ENCODE measurements at places on chromosomes 13 and 19. TPM values are rescaled to one million over a fixed set of nuclear protein-coding genes. Genes with fewer than 3 reads are reported as not detected.

DNA sequence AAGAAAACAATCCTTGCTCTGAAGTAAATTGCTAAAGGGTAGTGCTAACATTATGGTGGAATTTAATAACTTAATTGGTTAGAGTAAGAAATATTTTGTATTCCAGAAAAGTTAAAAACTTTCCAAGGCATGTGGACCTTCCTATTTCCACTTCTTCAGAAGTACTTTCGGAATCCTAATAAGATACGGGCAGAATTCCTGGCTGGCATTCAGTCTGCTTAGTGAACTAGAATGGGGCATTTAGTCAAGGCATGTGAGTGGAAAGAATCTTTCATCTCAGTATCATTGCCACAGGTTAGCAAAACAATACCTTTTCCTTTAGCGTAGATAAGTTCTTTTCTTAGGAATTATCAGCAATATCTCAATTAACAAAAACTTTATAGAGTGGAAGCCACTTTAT lies 85.1 kb downstream of the TNFRSF19 start:
- no peak for DNase-seq

- DNase-seq, result no peak
These were observed 143.9 kb upstream of the TSC22D1 start for GRCh38 chr13:44719857-44720671.

DNA sequence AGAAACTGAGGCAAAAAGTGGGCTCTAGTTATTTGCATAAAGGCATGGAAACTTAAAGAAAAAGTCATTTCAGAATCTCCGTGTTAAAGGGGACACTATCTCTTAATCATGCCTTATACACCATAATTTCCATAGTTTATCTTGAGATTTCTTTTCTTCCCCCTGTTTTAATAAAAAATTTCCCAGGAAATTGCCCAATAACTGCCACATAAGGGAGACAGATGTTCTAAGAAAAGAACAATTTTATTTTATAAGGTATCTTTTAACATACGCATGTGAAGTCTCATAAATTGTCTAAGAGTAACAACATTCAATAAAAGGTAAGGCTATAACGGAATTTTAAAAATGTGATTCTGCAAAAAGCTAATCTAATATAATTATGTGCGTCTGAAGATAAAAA lies 371.3 kb downstream of the IRS2 start:
- no peak for DNase-seq

DNA sequence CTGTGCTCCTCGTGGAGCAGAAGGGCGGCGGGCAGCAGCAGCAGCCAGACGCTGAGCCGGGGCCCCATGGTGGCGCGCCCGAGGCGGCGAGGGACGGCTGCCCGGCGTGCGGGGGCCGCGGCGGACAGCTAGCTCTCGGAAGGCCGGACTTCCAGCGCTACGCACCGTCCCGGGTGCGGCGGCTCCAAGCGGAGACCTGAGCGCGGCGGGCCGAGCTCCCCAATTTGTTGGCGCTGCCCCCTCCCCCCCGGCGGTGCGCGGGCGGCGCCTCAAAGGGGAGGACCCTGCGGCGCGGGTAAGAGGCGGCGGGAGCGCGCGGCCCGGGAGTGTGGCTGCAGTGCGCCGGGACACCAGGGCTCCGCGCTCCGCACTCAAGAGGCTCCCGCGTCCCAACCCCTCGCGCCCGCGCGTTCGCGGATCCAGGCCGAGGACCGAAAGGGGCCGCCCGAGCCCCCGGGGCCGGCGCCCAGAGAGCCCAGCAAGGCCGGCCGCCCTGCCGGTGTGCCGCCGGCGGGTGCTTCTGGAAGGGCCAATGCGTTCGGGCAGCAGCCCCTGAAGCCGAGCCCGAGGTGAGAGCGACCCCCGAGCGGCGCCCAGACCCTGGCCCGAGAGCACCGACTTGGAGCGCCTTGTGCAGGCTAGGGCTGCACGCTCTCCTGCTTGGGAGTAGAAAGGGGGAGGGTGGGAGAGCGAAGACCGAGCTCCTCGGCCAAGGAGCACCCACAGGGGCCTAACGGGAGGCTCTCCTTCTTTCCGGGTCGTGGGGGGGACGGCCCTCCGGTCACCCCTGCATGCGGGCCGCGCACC lies at the start of the genes COL4A1 and COL4A2:
Gene COL4A1, minus strand, starts transcription at position 198 of the 807 bp plus-strand sequence. Its CDS starts 130 bp downstream, at position 68.
Gene COL4A2, plus strand, starts transcription at position 325 of the 807 bp plus-strand sequence. CDS start 620 bp downstream, outside the sequence.
- peak; percentile 83 for DNase-seq

DNA sequence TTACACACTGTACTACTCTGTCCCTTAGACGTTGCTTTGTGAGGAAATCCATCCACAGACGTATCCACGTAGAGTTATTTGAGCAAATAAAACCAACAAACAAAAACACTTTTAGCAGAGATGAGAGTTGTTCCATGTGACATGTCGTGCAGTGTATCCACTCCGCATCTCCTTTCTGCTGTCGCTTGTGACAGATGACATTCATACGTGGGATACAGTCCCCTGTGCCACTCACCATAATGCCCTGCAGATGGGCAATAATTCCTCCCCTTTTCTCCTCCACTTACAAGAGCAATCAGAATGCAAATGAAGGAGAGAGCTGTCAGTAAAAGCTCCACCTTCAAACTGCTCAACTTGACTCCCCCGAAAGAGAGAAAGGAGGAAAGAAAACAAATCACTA lies 26.0 kb downstream of the IRS2 start:
- no peak for DNase-seq

DNA sequence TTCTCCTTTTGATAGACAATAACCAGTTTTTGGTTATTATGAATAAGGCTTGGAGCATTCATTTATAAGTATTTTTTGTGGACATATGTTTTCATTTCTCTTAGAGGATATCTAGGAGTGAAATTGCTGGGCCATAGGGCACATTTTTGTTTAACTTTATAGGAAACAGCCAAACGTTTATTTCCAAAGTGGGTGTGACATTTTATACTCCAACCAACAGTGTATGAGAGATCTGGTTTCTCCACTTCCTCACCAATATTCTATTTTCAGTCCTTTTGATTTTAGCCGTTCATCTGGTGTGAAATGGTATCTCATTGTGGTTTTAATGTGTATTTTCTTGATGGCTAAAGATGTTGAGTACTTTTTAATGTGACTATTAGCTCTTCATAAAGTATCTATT lies 21.9 kb downstream of the TDRD3 start:
- no peak for DNase-seq

DNA sequence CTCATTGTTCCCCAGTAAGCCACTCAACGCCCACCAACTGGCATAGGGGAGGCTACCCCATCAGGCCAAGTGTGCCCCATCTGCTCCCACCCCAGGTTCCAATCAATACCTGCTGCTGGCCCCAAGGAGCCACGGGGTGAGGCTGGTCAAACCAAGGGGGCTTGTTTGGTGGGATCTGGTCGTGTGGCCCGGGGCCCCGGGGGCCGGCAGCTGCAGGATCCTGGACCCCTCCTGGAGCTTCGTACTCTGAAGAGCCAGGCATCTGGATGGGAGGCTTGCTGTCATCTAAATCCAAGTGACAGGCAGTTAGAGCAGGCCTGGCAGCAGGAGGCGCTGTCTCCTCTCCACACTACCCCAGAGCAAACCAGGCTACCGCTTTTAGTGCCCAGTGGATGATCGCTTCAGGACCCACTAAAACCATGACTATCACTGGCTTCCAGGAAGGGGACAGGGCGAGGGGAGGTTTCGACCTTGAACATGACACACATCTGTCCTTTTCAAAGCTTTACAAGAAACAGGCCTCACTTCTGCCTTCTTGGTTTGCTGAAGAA lies 14.2 kb downstream of the CHERP start:
- DNase-seq, result no peak

- no peak for DNase-seq
These were observed 44.5 kb upstream of the EPHX3 start for GRCh38 chr19:15276620-15277215.

- DNase-seq, result no peak
These were observed 184.9 kb downstream of the TM9SF2 start for GRCh38 chr13:99686157-99686572.

DNA sequence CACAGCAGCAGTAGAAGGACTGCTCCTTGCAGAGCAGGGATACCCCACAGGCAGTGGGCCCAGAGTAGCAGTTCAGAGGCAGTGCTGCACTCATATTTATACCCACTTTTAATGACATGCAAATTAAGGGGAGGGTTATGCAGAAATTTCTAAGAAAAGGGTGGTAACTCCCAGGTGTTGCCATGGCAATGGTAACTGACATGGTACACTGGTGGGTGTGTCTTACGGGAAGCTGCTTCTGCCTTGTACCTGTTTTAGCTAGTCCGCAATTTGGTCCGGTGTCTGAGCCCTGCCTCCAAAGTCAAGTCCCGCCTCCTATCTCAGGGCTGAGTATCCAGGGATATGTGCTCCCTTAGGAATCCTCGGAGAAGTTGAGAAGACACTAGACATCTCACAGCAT lies 79.2 kb upstream of the UQCRFS1 start:
- no peak for DNase-seq

DNA sequence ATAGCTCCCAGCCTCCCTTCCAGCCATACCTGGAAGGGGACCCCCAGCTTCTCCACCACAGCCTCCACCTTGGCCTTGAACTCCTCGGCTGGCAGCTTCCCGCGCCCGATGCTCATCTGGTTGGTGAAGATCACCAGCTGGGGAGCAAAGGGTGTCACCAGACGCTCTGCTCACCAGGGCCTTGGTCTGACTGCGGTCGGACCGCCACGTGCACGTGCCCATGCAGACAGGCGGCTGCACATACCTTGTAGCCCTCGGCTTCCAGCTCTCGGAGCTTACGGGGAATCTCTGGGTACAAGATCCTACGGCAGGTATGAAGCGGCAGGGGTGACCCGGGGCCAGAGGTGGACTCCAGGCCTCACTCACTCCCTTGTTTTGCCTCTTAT lies 3.4 kb downstream of the PNKP start:
- DNase-seq, result no peak

DNA sequence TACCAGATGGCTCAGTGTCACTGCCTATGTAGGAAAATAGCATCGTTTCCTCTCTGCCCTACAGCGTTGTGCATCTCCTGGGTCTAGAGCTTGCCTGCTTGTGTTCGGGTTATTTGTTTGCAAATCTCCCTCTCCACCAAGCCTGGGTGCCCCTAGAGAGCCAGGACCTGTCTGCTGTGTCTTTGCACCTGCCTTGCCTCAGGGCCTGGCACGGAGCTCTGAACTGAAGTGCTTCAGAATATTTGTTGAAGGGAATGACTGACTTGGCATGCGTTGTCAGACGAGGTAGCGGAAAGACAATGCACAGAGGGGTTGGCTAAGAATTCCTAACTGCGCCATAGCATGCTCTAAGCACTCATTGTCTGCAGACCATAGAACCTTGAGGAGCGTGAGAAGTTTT lies 263.4 kb downstream of the FGF9 start:
- DNase-seq, result no peak

- no peak for DNase-seq
These were observed 40.9 kb downstream of the CLDN10 start for GRCh38 chr13:95593462-95593861.

GRCh38 chr13:90706631-90707030 lies 640.9 kb upstream of the MIR17HG start:
- DNase-seq, result no peak

DNA sequence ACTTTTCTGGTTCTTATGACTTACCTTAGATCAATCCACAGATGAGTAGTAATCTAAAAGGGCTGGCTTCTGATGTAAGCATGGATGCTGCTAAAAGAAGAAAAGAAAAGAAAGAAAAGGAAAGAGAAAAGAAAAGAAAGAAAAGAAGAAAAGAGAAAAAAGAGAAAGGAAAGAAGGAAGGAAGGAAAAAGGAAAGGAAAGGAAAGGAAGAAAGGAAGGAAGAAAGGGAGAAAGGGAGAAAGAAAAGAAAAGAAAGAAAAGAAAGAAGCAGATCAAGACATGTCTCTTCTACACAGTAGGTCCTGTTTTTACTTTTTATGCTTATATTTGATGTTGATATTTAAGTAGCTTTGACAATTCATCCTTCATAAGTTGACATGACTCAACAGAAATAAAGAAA lies 421.3 kb downstream of the DIAPH3 start:
- no peak for DNase-seq

GRCh38 chr13:97220151-97220900 lies 1.8 kb upstream of the MBNL2 start:
- DNase-seq, result no peak

GRCh38 chr19:48967346-48968178 lies 2.5 kb downstream of the FTL start:
- no peak for DNase-seq

DNA sequence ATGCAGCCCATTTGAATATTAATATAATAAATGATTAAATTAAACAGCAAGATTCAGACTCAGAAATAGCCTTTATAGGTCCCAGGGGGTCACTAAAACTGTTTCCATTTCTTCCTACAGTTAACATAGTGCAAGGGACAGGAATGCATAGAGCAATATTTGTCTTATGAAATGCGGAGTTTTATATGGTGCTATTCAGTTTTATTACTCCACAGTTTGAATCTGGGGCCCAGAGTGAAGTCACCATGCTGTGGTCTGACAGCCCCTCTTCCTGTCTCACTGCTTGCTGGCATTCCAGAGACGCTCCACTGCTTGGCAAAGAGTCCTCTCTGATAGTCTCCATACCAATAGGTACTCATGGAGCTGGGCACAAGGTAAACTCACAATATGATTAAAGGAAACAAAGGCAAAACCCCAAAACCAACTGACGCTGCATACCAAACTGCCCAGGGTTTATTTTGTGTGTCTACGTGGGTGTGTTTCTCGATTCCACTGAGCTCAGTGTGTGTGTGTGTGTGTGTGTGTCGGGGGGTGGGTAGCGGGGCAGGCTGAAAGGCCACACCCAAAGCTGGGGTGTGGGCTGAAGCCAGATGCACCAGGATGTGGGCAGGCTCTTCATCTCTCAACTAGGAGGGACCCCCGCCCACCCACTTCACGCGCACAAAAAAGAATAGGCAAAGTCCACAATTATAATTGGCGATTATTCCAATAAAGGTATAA lies 277.9 kb downstream of the TSHZ3 start:
- DNase-seq, result no peak

DNA sequence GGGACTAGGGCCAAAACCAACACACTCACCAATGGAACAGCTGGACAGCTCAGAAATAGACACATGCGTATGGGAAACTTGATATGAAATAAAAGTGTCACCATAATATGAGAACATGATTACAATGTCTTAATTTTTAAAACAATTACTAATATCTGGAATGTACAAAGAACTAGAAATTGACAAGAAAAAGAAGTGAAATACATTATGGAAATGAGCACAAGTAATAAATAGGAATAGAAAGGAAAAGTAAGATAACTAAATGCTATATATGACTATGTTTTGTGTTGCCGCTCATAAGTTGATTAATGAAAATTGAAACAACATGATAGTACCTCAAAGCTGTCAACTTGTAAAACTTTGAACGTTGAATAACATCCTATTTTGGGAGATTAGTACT lies 801.1 kb downstream of the SLITRK5 start:
- no peak for DNase-seq

- DNase-seq, result no peak
These were observed 12.8 kb downstream of the SPPL2B start for GRCh38 chr19:2341244-2341751.

The PSMC4 gene
- polyA plus RNA-seq, result 85.2 TPM

The LHFPL6 gene
- polyA plus RNA-seq, result 31.4 TPM

The FCAR gene
- polyA plus RNA-seq, result 0.27 TPM

The PGLYRP1 gene
- polyA plus RNA-seq, result 0.32 TPM

The ZNF253 gene
- polyA plus RNA-seq, result 37.6 TPM

The LYL1 gene
- 2.8 TPM for polyA plus RNA-seq

The ZNF682 gene
- polyA plus RNA-seq, result 27.9 TPM

The KIR2DL1 gene
- polyA plus RNA-seq, result not detected

The TMED1 gene
- 45.8 TPM for polyA plus RNA-seq

The ZNF573 gene
- polyA plus RNA-seq, result 20.9 TPM

The ERICH6B gene
- 4.0 TPM for polyA plus RNA-seq

The SIGLEC8 gene
- polyA plus RNA-seq, result 0.07 TPM

The KCNJ14 gene
- 1.1 TPM for polyA plus RNA-seq
